Endothelial cell (in vitro differentiated cells): ENCODE measurements at places on chromosomes 3 and 15.

GRCh38 chr3:193905541-193906396, 230.2 kb upstream of the HES1 start:
- no peak for DNase-seq

DNA sequence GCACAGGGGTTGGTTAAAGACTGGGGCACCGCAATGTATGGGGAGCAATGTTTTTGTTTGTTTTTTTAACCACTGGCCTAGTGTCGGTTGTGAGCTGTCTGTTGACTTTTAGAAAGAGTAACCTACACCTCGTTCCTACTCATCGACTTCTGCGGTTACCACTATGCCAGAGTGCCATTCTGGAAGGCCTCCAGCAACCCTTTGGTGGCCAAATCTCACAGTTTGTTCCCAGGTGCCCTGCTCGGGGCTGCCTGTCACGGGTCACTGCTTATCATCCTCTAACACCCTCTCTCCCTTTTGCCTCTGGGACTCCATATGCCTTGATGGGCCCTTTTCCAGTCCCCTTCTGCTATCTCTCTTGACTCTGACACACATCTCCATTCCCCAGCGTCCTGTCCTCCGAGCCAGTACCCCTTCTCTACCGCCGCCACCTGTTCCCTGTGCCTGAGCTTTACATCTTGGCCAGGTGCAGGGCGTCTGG, 290.4 kb upstream of the C2CD4B start:
- no peak for DNase-seq

DNA sequence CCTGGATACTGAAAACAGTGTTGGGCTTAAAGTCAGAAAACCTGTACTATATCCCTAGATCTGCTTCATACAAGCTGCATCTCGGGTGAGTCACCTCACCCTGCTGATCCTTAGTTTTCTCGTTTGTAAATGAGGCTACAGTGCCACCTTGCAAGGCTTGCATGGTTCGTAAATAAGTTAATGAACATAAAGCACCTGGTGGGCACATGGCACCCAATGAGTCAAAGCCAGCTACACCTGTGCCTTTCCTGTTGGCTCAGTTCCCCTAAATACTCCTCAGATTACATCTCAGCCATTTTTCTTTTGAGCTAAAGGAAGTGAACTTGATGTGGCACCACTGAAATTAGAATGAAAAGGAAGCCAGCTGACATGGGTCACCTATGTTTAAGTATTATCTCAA, 26.5 kb downstream of the RTP1 start:
- DNase-seq: no peak

- no peak for DNase-seq
These were observed 11.3 kb upstream of the LIMD1 start for GRCh38 chr3:45583021-45583851.
